Upper lobe of left lung (tissue), 6 donors: ENCODE measurements at places on chromosomes 2 and 18.
A peak's percentile ranks its signal among the peaks of the same experiment; 100 is the strongest.

DNA sequence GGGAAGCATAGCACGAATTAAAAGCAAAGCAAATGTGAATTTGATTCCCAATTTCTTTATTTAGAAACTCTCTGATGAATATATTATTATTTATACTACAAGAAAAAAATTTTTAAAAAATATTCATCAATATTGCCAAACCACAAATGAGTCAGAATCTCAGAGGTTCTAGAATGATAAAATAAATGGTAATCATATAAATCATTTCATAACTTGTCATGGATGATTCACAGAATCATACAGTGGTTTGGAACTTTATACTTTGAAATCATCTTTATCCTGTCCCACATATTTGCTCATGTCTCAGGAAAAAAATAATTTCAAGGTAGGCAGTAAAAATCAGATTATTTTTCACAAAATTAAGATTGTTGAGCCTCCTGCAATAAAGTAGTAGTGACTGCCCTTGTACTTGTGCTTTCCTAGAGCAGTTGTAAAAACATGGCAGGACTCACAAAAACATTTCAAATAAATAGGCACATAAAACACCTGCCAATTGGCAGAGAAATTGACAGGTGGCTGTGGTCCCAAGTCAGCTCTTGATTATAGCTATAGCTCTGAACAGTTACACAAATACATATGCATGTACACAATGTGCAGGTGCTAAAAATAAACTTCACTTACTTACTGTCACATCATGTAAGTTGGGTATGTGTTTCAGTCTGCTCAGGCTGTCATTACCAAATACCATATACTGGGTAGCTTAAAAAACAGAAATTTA, 273.9 kb upstream of the SESTD1 start:
- no peak for DNase-seq

DNA sequence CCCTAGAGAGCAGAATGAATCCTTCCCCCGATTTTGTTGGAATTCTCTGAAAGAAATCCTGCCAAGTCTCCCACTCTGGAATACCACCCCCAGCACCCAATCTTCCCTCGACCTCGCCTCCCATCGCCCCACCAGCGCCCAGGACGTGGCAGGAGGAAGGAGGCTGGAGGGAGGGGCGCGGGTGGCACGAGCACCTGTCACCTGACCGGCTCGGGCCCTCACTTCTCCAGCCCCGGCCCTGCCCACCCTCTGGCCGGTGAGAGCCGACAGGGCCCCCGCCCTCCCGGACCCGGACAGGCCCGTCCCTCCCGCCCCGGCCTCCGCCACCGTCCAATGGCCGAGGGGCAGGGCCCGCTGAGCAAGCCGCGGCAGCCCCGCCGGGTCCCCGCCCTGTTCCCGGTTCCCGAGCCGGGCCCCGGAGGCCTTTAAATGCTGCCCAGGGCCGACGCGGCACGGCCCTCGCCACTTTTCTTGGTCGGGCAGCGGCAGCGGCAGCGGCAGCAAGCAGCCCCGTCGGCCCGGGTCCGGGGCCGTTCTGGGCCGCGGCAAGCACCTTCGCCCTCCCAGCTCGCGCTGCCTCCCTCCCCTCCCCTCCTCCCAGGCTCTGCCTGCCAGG, at the start of gene LGALSL:
LGALSL (plus strand) TSS at position 393 of the 616 bp plus-strand sequence. CDS start 384 bp downstream, outside the sequence.
- DNase-seq, result peak; percentile 94

- no peak for DNase-seq
Observed at GRCh38 chr2:23489471-23490322, 104.7 kb downstream of the KLHL29 start.

DNA sequence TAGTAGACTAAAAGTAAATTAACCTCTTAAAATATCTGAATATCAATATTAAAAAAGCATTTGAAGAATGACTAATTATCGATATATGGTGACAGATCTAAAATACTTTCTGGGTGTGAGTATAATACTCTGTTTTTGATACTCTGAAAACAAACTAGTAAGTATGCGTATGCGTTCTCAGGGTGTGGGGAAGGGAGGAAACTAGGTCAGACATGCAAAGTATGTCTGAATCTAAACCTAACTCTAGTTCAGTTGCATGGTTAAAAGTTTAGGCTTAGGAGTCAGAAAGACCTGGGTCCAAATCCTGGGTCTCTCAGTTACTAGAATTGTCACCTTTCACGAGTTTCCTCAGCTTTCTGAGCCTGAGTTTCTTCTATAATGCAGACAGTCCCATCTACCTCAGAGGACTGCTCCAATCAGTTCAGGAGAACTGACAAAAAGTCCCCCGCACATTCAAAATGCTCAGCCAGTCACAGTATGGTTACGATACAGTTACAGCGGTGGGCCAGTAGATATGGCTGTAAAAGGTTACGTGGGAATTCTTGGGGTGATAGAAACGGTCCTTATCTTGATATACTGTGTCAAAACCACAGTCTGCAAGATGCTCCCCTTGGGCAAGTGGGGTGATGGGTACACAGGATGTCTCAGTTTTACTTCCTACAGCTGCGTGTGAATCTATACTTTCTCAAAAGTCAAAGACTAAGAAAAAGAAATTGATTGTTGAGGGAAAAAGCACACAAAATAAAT, 29.2 kb downstream of the UNC50 start:
- no peak for DNase-seq

- DNase-seq, result no peak
Observed at GRCh38 chr18:70491734-70492348, 203.0 kb downstream of the SOCS6 start.

GRCh38 chr2:224428787-224429440, 27.0 kb upstream of the FAM124B start:
- DNase-seq, result no peak

DNA sequence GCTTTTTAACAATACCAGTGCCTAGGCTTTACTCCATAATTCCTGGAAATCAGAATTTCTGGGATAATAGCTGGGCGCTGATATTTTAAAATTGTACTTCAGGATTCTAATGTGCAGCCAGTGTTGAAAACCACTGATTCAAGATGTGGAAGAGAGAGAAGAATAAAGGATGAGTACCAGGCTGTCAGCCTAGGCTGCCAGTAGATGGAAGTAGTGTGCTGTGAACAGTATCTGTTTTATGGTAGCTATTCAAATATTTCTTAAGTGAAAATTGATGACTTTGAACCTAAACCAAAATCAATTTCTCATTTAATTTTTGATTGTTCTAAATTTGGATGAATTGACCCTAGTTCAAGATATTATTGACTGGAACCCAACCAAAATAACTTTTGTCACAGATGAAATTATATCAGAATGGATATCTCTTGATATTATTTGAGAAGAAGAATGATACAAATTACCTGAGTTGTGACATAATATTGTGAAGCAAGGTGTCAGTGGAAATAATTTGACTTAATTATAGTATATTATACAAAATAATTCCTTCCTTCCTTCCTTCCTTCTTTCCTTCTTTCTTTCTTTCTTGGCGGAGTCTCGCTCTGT, 88.0 kb downstream of the COMMD1 start:
- no peak for DNase-seq

GRCh38 chr18:7764405-7764804, 197.3 kb downstream of the PTPRM start:
- no peak for DNase-seq

- no peak for DNase-seq
Observed at GRCh38 chr2:201904538-201905420, 98.4 kb downstream of the CDK15 start.

- no peak for DNase-seq
Observed at GRCh38 chr2:28447086-28447485, 48.8 kb upstream of the PLB1 start.

DNA sequence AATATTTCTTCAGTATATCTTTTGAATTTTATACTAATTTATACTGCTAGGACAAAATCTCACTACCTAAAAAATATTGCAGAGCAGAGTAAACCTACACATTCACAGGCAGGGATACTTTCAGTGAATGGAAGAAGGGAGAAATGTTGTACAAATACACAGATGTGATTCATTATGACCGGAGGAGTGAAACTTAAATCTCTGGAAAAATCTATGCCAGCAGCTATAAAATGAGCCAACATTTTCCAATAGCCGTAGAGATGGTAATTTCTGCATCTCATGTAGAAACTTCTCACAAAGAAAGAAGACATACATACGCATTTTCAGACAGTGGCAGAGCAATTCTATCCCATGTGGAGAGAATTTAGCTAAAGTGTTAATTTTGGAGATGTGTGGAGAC, 54.8 kb downstream of the KCNS3 start:
- no peak for DNase-seq

DNA sequence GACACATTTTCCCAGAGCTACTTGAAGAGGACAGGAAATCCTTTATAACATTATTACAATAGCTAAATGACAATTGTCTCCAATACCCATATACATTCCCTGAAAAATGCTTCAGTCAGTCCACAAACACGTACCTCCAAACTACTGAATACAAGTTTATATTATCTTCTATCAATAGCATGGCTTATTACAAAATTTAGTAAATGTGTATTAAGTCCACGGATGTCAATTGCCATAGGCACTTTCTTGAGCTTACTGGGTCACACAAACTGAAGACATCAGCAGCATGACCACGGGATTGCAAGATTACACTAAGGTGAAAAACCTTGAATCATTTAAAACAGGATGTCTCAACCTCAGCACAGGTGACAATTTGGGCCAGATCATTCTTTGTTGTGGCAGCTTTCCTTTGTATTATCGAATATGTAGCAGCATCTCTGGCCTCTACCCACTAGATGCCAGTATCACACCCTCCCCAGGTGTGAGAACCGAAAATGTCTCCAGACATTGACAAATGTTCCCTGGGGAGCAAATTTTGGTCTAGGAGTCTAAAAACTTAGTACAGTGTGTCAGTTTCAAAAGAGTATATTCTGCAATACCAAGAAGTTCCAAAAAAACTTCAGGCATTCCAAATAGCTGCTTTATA, 1.4 kb downstream of the MBD2 start:
- no peak for DNase-seq

- DNase-seq, result no peak
Observed at GRCh38 chr18:55546851-55547704, 40.9 kb downstream of the TCF4 start.

DNA sequence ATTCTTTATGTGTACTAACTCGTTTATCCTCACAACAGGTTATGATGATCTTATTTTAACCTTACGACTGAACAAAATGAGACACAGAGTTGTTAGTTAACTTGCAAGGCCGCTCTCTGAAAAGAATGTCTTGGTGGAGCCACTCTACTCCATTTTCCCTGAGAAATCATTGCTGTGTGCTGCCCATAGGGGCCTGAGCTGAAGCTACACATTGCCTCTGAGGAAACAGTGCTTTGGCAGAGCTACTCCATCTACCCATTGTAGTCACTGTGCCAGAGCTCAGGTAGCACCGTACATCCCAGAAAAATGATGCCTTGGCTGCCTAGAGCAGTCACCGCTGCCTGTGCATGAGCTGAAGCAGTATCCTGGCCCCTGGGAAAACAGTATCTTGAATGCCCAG, 61.6 kb downstream of the GULP1 start:
- no peak for DNase-seq

DNA sequence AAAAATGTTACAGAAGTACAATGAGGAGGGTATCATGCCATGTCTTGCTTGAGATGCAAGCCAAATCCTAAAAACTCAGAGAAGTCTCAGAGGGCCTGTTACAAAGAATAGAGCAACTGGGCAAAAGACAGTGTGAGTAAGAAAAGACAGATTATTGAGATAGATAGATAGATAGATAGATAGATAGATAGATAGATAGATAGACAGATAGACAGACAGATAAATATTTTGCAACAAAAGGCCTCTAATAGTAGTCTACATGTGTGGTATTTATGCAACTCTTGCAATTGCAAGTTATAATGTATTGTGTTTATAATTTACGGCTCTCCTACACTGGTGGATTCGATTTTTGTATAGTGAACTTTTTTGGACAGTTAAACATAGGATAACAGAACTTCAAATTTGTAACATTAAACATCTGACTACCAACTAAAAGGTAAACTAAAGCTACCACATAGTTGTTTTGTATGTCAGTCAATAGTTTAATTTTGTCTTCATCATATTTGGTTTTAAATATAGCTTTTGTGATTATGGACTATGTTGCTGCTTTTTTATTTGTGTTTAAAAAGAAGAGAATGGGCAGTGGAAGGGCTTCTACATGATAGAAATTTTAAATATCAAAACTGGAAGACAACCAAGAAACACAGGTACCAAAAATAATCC, 740.7 kb upstream of the LRRTM4 start:
- no peak for DNase-seq

DNA sequence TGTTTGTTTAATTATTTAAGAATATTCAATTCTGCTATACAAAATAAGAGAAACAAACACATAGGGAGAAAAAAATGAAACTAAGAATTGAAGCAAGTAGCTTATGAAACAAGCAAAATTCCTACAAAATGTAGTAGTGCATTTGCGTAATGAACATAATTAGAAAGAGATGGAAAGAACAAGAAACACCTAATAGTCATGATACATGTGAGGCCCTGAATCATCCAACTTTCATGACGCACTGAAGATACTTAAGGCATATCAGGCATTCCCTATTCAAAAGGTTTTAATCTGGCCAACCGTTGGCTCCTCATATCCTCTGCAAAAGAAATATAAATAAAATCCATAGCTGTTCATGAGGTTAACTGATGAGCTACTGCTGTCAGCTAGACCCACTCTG, 14.5 kb upstream of the NAB1 start:
- DNase-seq, result no peak

- DNase-seq, result peak; percentile 8
Observed at GRCh38 chr2:129753261-129753660, 226.2 kb upstream of the RAB6C start.

DNA sequence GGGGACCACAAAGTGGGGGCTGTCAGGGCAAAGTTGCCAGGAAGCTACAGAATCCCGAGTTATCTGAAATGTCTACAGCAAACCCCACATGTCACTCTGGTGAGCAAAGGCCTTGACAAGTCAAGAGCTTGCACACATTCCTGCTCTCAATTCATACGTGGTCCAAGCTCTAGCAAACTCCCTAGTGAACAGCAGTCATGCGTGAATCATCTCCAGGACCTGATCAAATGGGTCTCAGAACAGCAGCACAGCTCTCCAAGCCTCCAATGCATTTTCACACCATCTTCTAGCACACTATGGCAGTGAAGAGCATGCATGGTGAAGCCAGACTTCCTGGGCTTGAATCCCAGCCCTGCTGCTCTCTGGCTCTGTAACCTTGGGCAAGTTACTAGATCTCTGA, 68.5 kb downstream of the MYO5B start:
- no peak for DNase-seq

- DNase-seq, result no peak
Observed at GRCh38 chr2:197109326-197109725, 182.8 kb upstream of the PGAP1 start.

DNA sequence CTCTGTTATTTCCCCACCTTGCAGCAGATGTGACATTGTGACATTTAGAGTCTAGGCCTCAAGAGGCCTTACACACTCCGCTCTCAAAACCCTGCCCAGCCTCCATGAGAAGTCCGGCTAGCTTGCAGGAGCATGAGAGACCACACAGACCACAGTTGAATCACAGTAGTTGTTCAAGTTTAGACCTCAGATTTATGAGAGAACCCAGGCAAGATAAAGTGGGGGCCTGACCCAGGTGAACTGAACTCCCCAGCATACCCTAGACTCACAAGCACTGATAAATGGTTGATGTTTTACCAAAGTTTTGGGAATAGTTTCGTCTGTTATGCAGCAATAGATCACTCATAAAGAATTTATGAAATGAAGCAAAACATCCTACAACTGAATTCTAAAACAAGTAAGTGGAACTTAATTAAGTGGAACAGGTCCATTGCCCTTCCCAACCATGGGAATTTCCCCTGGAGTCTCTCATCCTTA, 4.7 kb upstream of the STAT1 start:
- no peak for DNase-seq

- DNase-seq, result no peak
Observed at GRCh38 chr2:239327536-239328350, 73.1 kb downstream of the HDAC4 start.
